ENCODE measurements at places on chromosomes 13 and 19. TPM values are rescaled to one million over a fixed set of nuclear protein-coding genes. Genes with fewer than 3 reads are reported as not detected.

- DNase-seq = no peak
Measured at GRCh38 chr19:55075371-55075998, at the start of gene EPS8L1. TSS of gene EPS8L1 (plus strand) at chr19:55075869. CDS start at chr19:55076445, 576 bp downstream.

- DNase-seq = no peak
Measured at GRCh38 chr19:1861599-1862031, 1.8 kb downstream of the KLF16 start.

- DNase-seq = peak; percentile 91
Measured at GRCh38 chr13:39612023-39612637, 9.1 kb upstream of the LHFPL6 start.

GRCh38 chr19:7582446-7582845 is 13.2 kb upstream of the CAMSAP3 start:
- no peak for DNase-seq

- DNase-seq = peak; percentile 43
Measured at GRCh38 chr19:46951171-46951986, 68.3 kb upstream of the NPAS1 start.

DNA sequence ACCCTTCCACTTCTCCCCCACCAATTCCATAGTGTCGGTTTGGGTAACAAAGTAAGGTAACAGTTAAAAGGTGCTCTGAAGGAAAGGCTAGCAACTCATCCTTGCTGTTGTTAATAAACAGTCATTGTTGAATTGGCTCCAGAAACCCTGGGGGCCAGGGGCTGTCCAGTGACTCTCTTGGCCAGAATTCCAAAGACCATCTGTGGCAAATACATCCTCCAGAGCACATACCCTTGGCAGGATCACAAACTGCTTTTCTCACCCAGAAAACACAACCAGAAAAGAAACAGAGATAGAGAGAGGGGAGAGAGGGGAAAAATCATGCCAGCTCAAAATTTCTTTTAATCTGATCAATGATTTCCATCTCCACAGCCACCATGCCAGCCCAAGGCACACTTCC is 22.1 kb downstream of the CACNA1A start:
- no peak for DNase-seq

DNA sequence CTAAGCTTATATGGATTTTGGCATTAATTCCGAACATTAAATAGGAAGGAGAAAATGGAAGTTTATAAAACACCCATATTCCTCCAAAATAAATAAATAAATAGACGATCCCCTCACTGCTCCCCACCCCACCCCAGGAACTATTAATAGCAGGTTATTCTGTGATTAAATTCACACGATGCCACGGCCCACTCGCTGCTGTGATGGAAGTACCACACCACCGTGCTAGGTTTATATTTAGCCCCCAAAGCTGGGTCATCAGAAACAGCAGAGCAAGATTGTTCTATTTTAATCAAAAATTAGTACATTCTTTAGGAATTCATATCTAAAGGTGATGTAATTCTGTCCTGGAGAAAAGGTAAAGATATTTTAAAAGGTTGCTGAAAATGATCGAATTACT is 65.4 kb downstream of the CCDC70 start:
- DNase-seq = no peak

- no peak for DNase-seq
Measured at GRCh38 chr19:6721773-6722172, 1.3 kb upstream of the C3 start.

DNA sequence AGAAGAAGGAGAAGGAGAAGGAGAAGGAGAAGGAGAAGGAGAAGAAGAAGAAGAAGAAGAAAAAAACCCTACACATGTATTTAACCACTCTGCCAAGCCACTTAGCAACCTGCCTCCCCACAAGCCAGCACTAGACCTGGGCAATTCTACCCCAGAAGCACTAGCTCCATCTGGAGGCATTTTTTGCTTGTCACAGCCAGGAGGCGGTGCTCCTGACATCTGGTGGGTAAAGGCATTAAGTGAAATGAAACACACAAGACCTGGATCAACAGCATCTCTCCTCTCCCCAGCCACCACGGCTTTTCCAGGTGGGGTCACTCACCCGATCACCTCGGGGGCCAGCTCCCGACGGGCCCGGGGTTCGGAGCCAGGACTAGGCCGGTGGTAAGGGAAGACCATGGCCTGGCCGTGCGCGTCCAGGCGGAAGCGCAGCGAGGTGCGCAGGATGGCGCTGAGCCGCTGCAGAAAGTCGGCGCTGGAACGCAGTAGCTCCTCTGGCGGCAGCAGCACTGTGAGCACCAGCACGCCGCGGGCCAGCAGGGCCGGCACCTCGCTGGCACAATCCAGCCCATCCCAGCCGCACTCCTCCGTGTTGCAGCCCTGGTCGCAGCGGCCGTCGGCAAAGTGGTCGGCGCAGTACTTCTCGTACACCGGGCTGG is 26.9 kb downstream of the NOTCH3 start:
- no peak for DNase-seq

GRCh38 chr19:35780717-35781116 is 5.4 kb downstream of the ARHGAP33 start:
- no peak for DNase-seq

- no peak for DNase-seq
Measured at GRCh38 chr19:491146-491741, 5.0 kb upstream of the MADCAM1 start.

DNA sequence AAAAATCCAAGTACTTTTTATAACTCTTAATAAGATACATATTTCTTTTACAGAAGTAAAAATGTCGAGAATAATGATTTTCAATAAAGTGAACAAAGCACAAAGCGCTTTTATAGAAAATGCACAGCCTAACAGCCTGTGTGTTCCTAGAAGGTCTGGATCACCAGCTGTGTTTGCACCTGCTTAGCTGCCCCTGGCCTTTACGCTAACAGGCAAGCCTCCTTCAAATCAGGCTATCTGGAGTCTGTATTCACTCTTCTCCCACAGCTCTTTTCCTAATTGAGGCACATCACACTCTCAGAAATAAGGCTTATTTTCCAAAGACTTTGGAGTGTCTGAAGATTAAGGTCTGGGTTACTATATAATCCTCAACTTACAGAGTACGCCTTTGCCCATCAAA is 183.1 kb downstream of the LHFPL6 start:
- peak; percentile 58 for DNase-seq

DNA sequence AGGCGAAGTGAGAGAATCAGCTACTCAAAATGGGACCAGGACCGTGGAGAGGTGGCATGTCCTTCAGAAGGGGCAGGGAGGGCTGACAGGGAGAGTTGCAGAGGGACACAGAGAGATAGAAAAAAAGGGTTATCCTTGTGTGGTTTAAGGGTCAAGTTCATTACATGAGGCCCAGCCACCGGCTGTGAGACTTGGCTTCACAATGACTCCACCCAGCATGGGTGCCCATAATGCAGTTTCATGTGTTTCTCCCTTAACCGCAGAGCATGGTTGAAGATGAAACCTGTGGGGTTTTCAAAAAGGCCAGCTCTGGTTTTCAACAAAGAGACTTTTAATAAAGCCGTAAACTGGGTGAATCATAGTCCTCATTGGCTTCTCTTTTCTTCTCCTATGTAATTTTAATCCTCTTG is 164.6 kb downstream of the KLF5 start:
- no peak for DNase-seq

DNA sequence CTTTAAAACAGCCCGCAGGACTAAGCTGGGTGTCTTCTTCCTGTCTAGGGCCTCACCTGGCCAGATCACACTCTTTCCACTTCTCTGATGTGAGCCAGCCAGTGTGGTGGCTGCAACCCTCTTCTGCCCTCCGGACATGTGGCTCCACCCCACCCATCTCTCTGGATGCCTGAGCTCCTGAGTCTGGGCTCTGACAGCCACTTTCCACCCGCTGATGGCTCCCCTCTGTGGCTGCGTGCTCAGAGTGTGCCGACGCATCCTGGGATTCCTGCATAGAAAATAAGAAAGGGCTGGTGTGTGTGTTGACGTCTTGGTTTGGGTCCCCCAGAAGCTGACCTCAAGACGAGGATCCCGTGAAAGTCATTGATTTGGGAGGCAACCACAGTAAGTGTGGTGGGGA is 181.6 kb downstream of the URI1 start:
- DNase-seq = no peak

GRCh38 chr13:33752597-33752996 is 65.4 kb upstream of the RFC3 start:
- no peak for DNase-seq

DNA sequence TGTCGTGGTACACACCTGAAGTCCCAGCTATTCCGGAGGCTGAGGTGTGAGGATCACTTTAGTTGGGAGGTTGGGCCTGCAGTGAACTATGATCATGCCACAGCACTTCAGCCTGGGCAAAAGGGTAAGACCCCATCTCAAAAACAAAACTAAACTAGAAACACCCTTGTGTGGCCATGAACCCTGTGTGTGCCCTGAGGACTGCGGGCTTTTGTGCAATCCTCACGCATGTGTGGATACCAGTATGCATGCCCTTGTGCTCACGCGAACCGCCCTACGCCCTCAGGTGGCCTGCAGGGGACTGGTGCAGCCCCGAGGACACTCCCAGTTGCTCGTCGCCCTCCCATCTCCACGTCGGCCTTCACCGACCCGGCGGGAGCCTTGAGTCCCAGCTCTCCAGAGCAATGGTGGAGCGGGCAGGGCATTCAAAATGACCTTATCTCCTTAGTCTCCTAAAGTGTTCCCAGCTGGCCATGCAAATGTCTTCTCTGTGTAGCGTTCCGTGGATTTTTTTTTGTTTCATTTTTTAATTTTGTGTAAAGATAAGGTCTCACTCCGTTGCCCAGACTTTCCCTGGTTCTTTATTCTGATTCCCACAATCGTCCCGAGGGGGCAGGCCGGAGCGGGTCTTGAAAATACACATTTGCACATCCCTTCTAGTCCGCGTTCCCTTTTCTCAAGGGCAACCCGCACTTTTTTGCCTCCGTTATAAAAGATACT is 868 bp upstream of the EGLN2 start:
- DNase-seq = no peak

DNA sequence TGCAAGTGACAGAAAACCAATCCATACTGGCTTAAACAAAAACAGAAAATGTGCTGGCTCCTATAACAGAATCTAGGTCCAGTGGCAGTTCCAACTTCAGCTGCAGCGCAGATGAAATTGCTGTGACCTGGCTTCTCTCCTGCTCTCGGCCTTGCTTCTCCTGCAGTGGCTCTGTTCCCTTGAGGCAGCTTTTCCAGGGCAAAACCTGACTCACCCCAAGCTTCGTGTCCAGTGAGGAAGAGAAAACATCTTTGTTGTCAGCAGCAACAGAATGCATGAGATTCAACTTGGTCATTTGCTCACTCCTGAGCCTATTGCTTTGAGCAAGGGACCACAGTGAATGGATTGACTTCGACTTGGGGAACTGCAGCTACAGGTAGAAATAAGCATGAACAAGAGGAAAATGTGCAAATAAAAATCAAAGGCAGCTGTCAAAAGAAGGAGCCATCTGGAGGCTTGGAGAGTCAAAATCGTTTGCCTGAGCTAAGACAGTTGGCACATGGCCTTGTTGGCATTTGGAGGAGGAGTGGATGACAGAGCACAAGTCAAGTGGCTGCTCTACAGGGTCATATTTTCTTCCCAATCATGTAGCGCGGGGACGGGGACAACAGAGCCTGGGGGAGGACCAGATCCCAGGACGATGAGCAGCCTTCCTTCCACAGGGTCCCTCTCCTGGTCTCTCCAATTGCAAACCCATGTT is 523.4 kb downstream of the FGF9 start:
- peak; percentile 57 for DNase-seq

DNA sequence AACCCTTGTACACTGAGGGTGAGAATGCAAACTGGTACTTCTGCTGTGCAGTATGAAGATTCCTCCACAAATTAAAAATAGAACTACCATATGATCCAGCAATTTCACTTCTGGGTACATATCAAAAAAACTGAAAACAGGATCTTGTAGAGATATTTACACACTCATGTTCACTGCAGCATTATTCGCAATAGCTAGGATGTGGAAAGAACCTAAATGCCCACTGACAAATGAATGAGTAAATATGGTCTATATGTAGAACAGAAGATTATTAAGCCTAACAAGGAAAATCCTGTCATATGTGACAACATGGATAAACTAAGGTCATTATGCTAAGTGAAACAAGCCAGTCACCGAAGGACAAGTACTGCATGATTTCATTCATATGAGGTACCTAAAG is 304.7 kb downstream of the ENOX1 start:
- DNase-seq = no peak

DNA sequence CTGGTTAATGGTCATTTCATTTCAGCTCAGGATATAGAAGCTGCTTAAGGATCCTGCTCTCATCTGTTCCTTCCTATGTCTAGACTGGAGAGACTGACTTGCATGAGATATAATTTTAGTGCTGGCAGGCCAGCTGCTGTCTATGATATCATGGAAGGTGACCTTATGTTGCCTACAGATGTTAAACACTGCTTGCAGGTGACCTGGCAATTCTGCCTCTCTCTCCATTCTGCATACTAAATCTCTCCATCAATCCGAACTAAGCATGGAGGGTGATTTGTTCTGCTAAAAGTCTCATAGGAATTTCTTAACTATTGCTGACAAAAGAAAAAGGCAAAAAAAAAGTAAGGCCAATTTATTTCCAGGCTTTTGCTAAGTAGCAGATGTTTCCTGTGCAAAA is 81.0 kb downstream of the CCNA1 start:
- DNase-seq = peak; percentile 53

GRCh38 chr19:41543582-41543981 is 32.4 kb upstream of the CEACAM21 start:
- no peak for DNase-seq

DNA sequence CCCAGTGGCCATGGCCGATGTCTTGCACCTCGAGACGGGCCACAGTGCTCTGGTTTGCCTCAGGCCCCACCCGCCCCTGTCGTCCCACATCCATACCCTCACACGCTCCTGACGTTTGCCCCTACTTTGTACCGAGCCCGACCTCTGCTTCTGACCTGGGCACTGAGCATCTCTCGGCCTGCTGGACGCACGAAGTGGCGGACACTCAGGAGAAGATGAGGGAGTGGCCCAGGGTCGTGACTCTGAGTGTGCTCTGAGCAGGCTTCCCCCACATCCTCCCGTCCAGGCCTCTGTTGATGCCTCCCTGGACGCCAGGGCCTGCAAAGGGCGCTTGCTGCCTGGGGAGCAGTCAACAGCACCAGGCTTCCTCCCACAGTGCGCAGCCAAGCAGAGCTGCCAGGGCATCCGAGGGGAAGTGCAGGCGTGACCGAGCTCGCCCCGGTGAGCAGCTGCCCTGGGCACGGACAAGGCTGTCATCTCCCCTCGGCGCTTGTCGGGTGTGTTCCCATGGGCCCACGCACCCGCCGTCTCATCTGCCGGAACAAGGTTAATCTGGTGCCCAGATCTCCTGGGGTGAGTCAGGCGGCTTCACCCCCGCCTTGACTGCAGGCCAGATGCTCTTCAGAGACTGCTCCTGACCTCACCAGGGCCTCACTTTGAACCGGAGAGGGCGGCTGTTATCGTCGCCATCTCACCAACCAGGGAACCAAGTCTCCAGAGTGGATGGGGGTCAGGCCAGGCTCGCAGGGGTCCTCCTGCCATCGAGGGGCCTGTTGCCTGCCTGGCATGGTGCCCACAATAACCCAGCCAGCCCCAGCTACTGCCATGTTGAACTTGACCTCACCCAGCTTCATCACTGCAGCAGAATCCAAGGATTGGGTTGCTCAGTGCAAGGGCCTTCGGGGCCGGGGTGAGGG is 27.2 kb downstream of the COMP start:
- no peak for DNase-seq

Gene RAD23A
- polyA plus RNA-seq = 343 TPM

Gene CGB7
- polyA plus RNA-seq = not detected

Gene MEIOSIN
- polyA plus RNA-seq = not detected

Gene FOSB
- 0.92 TPM for polyA plus RNA-seq
